Activated T-cell treated with anti-CD3 and anti-CD28 coated beads, Interleukin-2, amount 50 U/mL, for 48 hours (primary cell): ENCODE measurements at places on chromosomes 5 and 9.

DNA sequence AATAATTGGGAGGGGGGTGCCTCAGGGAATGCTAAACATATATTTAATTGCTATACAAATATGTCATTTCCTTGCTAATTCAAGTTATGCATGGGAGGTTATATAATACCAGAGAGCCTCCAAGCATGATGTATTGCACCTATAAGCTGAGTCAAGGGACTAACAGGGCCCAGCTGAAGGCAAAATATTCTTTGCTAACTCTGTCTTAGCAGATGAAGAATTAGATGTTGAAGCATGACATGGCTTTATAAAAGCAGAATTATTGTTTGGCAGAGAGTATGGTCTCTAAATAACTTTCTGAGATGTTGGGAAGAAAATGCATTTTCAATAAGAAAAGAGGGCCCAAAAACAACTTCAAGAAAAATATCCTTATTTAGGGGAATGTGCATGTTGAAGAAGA, 60.4 kb downstream of the SGCD start:
- no peak for DNase-seq

GRCh38 chr5:14407051-14407450, 174.5 kb upstream of the OTULINL start:
- DNase-seq, result no peak

GRCh38 chr5:164352695-164353094, 847.3 kb downstream of the MAT2B start:
- no peak for DNase-seq

DNA sequence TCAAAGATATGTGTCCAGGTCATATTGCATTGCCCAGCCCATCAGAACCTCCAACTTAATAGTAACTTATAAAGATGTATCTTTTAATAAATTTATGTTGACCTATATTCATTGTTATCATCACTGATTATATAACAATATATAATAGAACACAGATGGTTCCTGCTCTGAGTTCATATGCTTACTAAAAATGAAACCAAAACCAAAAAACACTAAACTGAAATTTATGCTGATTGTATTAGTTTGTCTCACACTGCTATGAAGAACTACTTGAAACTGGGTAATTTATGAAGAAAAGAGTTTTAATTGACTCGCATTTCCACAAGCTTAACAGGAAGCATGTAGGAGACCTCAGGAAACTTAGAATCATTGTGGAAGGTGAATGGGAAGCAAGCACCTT, 462.5 kb upstream of the TYRP1 start:
- DNase-seq, result no peak

DNA sequence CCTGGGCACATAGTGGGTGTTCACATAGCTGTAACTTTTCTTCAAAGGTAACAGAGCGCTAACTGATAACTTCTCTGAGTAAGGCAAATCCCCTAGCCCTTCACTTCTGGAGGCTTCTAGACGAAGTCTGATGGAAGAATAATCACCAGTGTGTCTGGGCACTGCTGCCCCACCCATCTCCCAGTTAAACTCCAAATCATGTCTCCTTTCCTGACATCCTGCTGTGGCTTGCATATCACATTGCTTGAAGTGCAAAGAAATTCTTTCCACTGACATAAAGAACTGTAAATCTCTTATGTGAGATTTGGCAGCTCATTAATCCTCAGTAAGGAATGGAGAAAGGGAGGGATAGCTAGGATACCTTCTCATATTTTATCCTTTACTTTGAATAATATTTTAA, 74.6 kb downstream of the MARCHF11 start:
- DNase-seq, result no peak

DNA sequence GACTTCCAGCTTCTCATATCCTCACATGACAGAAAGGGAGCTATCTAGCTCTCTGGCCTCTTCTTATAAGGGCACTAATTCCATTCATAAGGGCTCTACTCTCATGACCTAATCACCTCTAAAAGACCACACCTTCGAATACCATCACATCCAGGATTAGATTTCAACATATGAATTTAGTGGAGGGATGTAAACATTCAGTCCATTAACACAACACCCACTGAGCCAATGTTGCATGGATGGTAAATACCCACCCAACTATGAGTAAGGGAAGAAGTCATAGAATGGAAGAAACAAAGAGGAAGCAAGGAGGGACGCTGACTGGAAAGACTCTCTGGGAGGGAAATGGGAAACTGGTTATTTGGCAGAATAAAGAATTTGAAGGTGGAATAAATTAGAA, 112.6 kb upstream of the CCDC112 start:
- DNase-seq, result no peak

DNA sequence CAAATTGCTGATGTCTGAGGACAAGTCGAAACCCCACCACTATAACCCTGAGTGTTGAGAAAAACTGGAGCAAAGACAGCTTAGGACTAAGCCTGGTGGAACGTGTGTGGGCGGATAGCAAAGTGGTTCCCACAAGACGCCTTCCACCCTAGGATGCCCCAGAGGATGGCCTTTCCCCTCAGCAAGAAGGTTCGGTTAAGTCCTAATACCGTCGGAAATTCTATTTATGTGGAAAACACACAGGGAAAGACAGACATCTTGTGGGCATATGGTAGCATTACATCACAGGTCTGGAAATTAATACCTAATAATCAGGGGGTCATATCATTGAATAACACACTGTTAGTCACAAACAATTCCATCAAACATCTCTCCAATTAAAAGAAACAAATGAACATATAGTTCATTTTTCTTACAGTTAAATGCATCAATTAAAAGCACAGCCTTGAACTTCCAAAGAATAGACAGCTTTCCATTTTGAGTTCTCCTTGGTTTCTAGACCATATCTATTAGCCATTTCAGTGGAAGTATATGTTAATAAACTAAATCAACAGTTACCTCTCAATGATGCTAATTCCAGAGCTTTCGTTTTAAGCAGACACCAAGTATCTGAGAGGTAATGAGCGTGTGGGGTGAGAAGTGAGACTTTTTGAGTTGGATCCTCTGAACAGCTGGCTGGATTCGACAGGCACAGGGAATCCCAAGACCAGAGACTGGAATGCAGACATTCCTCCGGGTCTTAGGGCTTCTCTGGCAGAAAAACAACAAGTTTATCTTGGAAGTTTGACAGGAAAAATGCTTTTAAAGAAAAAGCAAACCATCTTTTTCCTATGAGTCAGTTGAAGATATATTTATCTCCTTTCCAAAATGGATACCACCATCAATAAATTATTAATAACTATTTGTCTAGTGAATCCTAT, 2.9 kb upstream of the ICE1 start:
- DNase-seq, result no peak

DNA sequence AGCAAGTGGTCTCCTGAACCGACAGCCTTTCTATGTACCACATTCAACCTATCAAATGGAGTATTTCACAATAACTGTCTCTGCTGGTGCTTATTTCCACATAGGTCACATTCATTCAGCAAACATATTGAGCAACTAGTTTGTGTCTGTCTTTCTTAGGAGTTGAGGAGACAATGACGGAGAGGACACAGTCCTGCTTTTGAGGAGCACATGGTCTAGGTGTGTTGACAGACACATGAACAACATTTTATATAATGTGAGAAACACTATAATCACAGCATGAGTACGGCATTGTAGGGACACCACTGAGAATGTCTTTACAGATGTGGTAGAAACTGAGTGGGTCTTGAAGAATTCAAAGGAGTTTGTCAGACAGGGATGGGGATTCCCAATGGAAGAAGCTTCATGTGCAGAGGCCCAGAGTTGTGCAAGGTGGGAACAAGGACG, 28.5 kb downstream of the NFIL3 start:
- DNase-seq, result peak; percentile 45

DNA sequence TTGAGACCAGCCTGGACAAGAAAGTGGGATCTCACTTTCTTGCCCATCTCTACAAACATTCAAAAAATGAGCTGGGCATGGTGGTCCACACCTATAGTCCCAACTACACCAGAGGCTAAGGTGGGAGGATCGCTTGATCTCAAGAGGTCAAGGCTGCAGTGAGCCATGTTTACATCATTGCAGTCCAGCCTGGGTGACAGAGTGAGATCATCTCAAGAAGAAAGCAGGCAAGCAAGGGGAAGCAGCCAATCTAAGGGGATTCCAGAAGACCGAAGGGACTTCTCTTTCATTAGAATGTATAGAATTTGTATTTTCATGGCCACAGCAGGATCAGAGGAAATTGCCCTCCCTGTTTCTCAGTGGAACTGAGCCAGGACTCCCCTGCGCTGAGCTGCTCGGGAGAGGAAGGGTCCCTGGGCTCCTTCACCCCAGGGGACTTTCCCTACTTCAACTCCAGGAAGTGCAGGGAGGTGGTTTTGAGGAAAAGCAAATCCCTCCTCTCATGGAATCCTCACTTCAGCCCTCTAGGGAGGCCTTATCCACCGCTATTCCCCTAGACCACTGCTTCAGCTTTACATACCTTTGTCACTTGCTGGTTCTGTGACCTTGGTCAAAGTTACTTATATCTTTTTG, 12.1 kb downstream of the WWC1 start:
- no peak for DNase-seq
